Omental fat pad (tissue), 4 donors: ENCODE measurements at places on chromosomes 2 and 18. TPM values are rescaled to one million over a fixed set of nuclear protein-coding genes. Genes with fewer than 3 reads are reported as not detected.

PLEKHH2 gene
- 32.3 TPM for total RNA-seq

DNA sequence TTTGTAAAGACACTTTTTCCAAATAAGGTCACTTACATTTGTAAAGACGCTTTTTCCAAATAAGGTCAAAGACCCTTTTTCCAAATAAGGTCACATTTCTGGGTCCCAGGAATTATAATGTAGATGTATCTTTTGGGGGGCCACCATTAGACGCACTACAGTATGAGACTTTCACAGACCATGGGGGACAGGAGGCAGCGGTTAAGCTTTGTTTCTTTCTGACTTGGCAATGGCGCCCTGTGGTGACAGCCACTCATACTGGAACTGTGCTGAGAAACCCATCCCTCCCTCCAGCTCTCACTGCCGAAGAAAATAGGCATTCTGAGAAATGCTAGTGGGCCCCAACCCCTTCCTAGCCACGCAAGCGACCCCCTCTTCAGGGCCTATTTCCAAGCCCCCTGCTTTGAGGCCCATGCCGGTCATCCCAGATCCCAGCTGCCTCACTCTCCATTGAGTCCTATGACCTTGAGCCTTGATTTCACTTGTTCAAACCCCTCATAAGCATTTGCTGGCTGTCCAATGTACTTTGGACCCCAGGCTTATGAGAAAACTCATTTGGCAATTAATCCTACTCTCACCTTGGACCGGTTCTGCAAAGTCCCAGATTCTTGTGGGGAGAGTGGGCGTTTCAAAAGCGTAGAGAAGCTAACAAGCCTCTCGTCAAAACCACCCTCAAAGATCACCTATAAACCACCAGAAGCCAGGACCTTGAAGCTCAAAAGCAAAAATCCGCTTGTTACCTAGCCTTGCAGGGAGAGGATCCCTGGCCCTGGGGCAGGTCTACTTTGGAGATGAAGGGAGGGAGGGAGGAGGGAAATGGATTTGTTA, 11.3 kb upstream of the SPATA3 start:
- no peak for DNase-seq

CYBRD1 gene
- 383 TPM for total RNA-seq

GRCh38 chr18:57088883-57089282, 58.0 kb upstream of the BOD1L2 start:
- DNase-seq: no peak

GRCh38 chr2:126975671-126976655, 77.3 kb downstream of the TEX51 start:
- DNase-seq: no peak

GRCh38 chr2:162926907-162927306, 88.3 kb upstream of the KCNH7 start:
- DNase-seq: no peak

TUBB8B gene
- total RNA-seq: not detected

SKA1 gene
- total RNA-seq: 1.2 TPM

GRCh38 chr2:144151851-144152250, 368.1 kb downstream of the ZEB2 start:
- DNase-seq: no peak

DNA sequence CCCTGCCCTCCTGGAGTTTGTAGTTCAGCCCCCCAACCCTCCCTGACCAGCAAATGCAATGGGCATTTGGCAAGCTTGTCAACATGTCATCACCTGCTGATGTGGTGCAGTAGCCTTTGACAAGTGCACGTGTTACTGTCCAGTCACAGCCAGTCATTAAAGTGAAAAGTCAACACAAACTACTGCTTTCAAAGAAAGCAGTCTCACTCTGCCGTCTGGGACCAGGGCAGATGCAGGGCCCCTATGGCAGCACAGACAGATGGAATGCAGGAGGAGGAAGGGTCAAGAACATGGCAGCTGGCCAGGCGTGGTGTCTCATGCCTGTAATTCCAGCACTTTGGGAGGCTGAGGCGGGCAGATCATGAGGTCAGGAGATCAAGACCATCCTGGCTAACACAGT, 222.4 kb upstream of the OSR1 start:
- DNase-seq: no peak

GRCh38 chr2:62465741-62466502, 40.1 kb downstream of the TMEM17 start:
- no peak for DNase-seq

CAPN13 gene
- not detected for total RNA-seq

DNA sequence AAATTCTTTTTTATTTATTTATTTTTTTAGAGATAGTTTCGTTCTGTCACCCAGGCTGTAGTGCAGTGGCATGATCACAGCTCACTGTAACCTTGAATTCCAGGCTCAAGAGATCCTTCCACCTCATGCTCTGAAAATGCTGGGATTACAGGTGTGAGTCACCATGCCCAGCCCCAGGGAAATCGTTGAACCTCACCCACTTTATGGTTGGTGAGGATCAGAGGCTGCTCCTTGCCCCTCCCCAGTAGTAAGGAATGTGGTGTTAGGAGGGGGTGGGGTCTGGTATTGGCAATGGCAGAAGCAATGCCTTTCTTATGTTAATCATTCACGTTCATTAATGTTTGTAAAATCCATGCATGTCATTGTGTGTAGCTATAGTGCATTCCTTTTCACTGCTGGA, 161.9 kb downstream of the SUCLG1 start:
- no peak for DNase-seq

GRCh38 chr2:156065912-156066311, 266.6 kb downstream of the NR4A2 start:
- DNase-seq: no peak

DNA sequence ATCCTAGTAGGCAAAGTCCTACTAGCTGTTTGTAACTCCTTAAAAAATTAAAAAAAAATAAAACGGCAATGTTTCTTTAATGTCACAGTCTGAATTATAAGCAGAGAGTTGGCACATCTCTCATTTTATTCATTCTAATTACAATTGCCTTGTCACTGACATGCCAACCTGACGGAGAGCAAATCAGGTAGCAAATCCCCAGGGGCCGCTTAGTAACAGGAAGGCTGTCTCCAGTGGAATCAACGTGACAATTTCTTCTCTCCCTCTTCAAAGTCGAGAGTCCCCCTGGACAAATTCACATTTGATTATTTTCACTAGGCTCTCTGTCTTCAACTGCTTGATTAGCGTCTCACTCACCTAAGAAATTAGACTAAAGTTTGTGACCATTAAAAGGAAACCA, 1598.9 kb upstream of the PIK3C3 start:
- no peak for DNase-seq

DNA sequence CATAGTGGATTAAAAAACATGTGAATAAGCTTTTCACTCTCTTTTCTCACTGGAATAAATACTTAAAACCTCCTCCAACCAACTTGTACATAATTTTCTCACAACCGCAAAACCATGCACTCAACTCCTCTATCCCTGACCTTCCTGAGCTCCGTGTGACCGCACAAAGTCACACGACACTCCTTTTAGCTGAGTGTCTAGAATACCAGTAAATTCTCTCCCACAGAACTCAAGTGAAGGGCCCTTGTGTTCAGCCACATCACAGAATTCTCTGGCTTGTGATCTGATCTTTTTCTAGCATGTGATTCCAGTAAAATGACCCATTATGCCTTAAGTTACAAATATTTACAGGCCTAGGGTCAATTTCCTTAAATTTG, 91.2 kb upstream of the ARL4C start:
- DNase-seq: no peak

GRCh38 chr2:29065068-29065811, 9.1 kb downstream of the PCARE start:
- DNase-seq: no peak

- no peak for DNase-seq
These were observed 8.3 kb downstream of the IL1B start for GRCh38 chr2:112828251-112828691.

DNA sequence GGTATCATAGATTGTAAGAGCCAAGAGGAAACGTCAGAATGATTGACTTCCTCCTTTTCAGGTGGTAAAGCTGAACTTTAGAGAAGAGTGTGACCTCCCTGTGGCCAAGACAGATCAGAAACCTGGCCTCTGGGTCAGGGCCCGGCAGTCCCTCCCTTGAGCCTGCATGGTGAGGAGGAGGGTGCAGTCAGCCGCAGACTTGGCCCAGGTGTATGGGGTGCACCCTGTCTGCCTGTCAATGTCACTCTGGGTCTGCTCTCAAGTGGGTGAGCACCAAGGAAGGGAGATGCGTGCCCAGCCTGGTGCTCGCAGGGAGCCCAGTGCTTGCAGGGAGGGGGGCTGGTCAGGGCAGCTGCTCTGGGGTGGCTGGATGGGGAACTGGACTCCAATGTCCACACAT, 134.4 kb upstream of the SNTG2 start:
- DNase-seq: no peak

GRCh38 chr2:191434072-191434471, 188.9 kb downstream of the MYO1B start:
- no peak for DNase-seq

DNA sequence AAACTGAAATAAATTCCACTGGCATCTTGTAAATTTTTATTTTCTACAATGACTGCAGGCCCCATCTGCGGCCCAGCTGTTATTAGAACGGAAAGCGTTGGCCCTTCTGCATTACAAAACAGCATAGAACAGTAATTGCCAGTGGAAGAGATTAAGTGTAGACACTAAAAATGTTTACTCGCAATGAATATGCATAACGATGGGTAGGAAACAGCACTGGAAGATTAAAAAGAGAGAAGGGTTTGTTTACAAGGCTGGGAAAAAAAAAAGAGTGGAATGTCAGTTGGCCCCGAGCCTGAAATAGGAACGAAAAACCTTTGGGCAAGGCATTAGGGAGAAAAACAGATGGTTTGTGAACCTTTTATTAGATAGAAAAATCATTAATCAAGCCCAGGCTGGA, 275.9 kb upstream of the TCF4 start:
- DNase-seq: no peak

GRCh38 chr2:190940454-190940853, 59.8 kb downstream of the GLS start:
- DNase-seq: no peak
